Activated T-helper 1 cell treated with anti-CD3 and anti-CD28 coated beads, Interleukin-12 subunit alpha, Interleukin-12 subunit beta, Interleukin-2, Interleukin-4 antibody, amounts not matched to agents 30 ng/mL and 10 ng/mL and 1 ng/mL, durations not matched to agents 14 hours and 24 hours and 36 hours (primary cell): ENCODE measurements at places on chromosomes 3 and 15.

DNA sequence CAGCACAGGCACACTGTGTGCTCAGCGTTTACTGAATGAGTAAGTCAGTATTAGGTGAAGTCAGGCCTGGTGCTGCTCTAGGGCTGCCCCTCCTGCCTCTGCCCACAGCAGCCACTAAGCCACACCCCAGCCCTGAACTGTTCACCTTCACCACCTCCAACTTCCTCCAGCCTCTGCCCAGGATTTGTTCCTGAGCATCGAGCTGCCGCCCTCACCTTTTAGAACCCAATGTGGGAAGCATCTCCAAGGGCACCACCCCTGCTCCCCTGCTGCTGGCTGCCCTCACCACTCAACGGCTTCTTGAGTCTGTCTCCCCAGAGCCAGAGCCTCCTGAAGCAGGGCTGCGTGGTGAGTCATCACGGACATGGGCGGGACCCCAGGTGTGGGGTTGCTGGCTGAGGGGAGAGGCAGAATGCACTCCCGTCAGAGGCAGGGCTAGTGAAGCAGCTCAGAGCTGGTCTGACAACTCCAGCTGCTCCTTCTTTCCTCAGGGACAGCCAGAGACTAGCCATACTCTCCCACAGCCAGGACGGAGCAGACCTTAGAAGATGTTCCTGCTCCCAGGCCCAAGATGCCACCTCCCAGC, 5.8 kb downstream of the HYAL2 start:
- DNase-seq = no peak

DNA sequence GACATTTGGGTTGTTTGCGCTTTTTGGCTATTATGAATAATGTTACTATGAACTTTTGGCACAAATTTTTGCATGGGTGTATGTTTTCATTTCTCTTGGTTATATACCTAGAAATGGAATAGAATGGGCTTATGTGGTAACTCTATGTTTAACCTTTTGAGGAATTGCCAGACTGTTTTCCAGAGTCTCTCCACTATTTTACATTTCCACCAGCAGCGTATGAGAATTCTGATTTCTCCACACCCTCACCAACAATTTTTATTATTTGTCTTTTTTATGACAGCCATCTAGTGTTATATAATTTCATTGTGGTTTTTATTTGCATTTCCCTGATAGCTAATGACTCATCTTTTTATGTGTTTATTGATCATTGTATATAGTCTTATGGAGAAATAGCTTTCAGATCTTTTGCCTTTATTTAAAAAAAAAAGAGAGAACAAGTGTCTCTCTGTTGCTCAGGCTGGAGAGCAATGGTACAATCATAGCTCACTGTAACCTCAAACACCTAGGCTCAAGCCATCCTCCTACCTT, 247.2 kb downstream of the OPA1 start:
- no peak for DNase-seq

DNA sequence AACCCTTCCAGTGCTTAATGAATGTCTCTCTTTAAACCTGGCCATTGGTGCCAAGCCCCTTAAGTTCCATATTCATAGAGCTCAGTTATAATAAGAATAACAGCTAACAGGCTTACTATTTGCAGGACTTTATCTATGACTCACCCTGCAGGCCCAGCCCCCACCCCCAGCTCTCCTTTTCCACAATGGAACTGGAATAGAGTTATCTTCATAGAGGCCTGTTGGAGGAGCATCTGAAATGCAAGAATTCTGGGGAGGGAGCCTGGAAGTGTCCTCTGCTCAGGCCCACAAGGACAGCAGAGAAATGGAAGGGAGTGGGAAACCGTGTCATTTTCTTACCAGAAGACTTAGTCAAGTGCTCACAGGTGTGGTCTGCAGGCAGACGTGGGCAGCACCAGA, 52.8 kb downstream of the SEMA5B start:
- DNase-seq = no peak

GRCh38 chr3:97974996-97975395, 2.8 kb upstream of the RIOX2 start:
- DNase-seq = no peak

GRCh38 chr15:37059086-37059485, 41.3 kb downstream of the MEIS2 start:
- DNase-seq = no peak

DNA sequence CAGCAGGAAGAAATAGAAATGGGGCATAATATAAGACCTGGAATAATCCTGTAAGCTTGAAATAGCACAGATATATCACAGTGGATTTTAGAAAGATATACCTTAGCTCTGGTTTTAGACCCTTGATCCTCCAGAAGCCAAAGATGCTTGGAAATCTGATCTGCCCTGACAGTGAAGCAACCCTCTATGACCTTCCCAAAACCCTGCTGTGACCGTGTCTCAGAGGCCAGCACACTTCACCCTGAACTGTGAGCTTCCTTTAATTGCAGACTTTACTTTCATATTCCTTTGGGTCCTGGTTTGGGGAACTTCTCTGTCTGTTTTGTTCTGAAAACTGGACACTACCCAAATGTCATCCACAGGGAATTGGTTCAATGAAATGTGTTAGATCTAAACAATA, 13.0 kb downstream of the MECOM start:
- DNase-seq = no peak

DNA sequence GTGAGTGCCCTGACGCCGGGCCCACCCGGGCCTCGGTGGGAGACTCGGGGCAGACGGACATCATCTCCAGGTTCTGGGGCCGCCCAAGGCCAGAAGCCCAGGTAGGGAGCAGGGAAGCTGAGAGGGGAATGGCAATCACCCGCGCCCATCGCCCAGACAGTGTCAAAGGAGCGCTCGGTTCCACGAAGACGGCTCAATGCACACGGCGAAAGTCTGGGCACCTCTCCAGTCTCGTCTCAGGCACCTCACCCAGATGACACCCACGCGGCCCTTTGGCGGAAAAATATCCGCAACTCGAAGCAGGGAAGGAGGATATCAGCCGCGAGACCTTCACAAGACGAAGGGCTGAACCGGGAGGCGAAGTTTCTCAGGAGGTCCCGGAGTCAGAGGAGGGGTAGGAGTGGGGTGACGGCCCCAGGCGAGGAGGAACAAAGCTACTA, 916 bp downstream of the IL17RD start:
- DNase-seq = no peak

DNA sequence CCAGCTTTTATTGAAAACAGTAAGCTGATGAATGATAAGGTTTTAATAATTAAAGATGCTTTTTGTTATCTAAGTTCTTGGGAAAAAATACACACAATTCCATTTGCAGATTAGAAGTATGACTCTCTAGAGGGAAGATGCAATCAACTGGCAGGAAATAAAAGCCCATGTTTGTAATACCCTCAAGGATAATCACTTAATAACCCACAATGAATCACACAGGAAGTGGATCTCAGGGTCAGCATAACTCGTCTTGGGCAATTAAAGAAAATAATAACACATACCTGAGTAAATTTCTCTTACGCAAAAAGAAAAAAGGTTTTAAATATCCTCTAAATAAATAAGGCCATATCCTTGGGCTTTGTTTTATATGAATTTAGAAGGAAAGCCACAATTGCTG, 9.4 kb upstream of the EID1 start:
- no peak for DNase-seq

- no peak for DNase-seq
Observed at GRCh38 chr15:59294574-59295260, 78.0 kb downstream of the MYO1E start.

GRCh38 chr15:88979674-88980073, 66.5 kb upstream of the MFGE8 start:
- DNase-seq = no peak

- no peak for DNase-seq
Observed at GRCh38 chr3:53593611-53594010, 99.2 kb downstream of the CACNA1D start.

DNA sequence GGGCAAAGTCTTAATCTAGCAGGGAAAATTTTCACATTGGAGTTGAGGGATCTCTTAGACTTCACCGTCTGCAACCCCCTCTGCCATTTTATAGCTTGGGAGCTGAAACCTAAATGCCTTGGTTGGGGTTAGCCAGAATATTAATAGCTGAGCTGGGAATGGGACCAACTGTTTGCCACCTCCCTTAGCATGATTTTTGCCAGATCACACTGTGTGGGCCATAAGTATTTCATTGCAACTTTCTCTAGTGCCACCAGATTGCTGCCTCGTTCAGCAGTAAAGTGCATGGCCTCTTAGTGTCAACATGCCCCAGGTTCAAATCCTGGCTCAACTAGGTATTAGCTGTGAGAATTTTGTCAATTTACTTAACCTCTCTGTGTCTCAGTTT, 55.9 kb upstream of the ABHD17C start:
- DNase-seq = no peak

DNA sequence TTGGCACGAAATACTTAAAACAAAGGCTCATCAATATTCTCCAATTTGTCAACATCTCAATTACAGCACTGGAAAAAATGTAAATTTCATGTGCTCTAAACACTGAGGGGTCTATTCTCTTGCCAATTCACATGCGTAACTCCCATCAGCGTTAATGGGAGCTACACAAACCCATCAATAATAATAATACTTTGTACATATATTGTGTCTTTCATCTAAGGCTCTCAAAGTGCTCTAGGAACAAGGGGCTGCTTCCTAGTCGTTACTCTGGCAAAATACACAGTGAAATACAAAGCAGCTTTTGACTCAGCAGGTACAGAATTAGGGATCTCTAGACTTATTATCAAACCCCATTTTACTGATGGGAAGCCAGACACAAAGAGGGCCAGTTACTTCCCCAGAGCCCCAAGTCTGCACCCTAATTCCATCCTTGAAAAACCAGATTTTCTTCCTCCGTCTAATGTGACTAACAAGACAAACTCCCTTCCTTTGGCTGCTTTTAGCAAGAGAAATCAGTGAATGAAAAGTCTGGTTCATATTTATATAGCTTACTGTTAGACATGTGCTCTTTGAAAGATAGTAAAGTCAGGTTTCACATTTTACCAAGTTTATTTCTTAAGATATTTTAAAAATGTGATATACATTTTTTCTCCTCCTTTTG, 20.0 kb downstream of the MEIS2 start:
- DNase-seq = no peak

DNA sequence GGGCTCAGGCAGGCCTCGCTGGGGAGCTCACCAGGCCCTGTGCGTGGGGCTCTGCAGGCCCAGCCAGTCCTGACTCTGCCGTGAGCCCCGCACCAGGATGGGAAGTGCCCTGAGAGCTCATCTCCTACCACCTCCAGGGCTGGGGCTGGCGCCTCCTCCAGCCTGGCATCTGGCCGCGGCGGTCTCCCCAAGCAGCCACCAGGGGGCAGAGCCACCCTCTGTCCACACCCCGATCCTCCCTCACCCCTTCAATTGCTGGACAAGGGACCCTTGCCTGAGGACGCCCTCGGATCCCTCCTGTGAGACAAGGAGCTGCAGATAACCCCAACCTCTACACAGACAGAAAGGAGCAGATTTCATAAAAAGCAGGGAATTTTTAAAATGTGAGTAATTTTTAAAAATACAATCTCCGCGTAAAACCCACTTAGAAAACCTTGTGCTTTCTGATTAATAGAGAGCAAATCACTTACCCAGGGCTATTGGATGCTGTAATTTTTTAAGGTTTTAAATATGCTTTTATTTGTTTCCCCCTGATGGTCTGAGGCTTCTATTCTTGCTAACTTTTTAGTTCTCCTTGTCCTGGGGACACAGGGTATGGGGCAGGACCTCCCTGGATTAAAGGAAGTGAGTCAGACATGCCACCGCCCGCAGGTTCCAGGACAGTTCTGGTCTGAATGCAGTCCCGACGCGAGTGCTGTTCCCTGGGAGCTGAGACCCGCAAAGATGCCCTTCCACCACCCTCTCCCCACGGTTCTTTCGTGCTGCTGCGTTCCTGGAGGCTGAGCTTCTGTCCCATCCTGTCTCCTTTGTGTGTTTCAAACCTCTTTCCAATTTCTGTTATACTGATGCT, 52.3 kb upstream of the CHRNA7 start:
- DNase-seq = peak; percentile 28

DNA sequence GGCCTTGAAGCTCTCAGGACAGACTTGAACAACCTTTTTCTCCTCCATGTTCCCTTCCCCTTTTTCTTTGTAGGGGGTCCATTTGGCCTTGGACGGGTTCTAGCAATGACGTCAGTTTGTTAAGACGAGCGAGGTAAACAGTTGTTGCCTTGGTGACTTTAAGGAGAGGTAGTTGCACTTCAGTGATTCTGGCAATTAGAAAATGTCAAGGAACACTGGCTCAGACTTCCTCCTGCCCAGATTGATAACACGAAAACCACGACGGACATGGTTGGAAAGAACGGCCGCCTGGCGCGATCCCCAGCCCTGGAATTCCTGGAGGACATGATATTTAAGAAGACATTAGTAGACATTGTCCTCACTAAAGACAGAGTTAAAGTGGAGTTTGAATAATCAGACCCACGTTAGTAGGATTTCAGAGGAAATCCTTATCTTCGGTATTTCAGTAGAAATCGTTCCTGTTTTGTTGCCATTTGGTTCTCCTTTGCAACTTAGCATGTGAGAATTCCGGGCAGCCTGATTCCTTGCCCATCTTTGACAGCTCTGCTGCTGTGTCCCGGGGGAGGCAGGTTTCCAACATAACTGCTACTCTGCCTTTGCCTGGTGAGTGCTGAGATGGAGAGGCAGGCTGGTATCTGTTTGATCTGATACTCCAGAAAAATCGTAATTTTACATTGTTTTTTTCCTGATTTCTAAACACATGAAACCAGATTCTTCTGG, 87.3 kb downstream of the ST6GAL1 start:
- DNase-seq = no peak

DNA sequence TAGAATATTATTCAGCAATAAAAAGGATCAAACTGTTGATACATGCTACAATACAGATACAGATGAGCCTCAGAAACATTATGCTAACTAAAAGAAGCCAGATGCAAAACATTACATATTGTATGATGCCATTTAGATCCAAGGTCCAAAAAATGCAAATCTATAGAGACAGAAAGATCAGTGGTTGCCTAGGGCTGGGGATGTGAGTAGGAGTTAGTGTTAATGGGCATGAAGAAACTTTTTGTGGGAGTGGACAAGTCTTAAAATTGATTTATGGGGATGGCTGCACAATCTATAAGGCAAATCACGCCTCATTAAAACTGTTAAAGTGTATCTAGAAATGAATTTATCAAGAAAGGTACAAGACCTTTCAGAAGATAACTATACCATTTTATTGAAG, 45.0 kb downstream of the EHHADH start:
- no peak for DNase-seq

GRCh38 chr3:169746924-169747323, 17.9 kb downstream of the TERC start:
- no peak for DNase-seq

DNA sequence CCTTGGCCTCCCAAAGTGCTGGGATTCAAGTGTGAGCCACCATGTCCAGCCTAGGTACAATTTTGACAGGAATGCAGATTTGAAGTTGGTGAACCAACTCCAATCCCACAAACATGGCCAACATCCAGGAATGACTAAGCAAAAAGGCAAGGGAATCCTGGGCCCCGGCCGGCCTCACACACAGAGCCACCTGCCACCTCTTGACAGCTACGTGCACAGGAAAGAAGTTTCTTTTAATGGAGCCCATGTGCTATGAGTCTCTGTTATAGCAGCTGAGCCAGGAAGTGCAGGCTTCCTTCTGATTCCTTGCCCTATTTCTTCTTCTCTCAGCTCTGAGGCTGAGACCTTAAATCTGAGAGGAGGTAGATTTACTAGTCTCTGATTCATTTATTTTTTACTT, 8.8 kb downstream of the TMEM40 start:
- DNase-seq = no peak

- peak; percentile 48 for DNase-seq
Observed at GRCh38 chr3:43180027-43180426, 74.1 kb upstream of the POMGNT2 start.

- DNase-seq = no peak
Observed at GRCh38 chr3:187841560-187841959, 96.3 kb upstream of the BCL6 start.
